ENCODE measurements at places on chromosomes 12 and 14.

DNA sequence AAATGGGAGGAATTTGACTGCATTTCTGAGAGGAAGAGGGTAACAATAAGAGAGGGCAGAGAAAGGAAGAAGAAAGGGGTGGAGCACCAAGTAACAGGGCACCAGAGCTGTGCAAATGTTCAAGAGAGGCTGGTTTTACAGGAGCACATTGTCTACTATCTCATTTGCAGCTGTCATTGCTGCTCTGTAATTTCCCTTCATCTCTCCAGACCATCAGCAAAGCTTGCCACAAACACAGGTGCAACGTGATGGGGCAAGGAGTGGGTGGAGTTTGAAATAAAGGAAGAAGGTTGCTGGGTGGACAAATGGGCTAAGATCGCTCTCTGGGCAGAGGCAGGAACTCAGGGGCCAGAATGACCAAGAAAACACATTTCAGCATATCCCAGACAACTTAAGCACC is 47.9 kb upstream of the PLEKHG6 start:
- peak; percentile 46 for DNase-seq

DNA sequence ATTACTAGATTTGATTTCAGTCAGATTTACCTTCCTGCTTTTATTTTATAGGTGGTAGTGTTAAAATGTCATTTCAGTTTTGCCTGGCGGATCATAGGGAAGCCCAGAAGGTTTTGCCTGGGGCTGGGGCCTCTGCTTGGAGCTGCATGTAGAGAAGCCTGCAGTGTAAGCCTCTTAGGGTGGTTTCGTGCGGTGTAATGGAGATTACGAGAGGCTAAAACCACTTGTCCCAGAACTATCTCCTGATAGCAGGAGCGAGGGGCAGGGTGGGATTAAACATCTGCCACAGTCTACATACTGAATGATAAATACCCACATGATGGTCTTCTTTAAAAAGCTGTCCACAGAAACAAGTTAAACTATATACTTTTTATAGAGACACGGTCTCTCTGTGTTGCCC is 35.0 kb upstream of the DICER1 start:
- DNase-seq = no peak

DNA sequence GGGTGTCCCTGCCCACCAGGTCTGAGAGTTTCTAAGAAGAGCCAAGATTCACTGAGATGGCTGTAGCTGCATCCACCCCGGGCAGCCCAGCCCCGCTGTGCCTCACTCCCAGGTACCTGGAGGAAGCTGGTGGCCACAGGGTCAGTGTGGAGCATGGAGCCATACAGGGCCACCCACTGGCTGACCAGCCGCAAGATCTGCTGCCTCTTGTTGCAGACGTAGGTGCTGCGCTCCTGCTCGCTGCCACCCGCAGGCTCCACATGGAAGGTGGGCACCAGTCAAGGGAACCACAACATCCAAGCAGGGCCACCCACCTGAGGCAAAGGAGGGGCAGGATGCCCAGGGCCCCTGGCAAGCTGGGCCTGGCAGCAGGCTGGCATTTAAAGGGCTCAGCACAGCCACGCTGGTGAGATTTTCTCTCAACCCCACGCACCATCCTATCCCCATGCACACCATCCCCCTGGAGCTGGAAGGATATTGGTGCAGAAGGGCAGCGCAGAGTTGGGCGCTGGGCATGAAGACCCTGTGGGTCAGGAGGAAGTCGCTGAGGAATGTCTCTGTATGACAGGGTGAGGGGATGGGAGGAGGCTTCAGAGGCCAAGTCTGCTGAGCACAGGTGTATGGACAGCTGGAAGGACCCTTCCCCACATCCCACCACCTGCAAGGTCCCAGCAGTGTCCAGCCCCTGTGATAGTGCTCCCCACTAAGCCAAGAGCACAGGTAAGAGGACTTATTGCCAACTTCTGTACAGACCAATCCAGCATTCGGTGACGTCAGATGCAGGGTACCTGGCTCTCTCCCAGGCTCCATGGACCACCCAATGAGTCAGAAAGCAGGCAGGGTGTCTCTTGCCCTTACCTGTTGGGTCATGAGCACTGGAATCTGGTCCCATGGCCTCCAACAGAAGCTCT is 10.8 kb downstream of the RAPGEF3 start:
- DNase-seq = no peak

GRCh38 chr12:470133-470532 is 10.4 kb downstream of the B4GALNT3 start:
- DNase-seq = no peak

- no peak for DNase-seq
Observed at GRCh38 chr14:36947362-36947761, 225.0 kb downstream of the SLC25A21 start.

DNA sequence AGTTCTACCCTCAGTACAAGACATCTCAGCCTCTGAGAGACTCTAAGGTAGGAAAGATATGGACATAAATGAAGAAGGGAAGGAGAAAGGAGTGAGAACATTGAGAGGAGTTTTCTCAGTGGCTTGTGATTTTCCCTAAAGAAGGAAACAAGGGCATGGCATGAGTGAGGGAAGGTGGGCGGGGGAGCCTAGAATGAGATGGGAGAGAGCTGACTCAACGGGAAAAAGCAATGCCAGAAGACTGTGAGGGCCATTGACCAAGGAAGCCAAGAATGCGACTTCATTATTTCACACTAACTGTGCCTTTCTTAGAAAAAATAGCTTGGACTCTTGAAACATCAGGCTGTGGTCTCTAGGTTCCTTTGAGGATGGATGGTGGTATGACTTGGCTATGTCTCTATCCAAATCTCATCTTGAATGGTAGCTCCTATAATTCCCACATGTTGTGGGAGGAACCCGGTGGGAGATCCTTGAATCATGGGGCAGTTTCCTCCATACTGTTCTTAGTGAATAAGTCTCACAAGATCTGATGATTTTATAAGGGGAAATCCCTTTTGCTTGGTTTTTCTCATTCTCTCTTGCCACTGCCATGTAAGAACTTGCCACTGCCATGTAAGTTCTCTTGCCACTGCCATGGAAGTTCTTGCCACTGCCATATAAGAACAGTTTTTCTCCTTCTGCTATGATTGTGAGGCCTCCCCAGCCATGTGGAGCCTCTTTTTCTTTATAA is 279.6 kb downstream of the NUAK1 start:
- DNase-seq = no peak

- DNase-seq = no peak
Observed at GRCh38 chr14:31745741-31746140, 184.5 kb downstream of the NUBPL start.

DNA sequence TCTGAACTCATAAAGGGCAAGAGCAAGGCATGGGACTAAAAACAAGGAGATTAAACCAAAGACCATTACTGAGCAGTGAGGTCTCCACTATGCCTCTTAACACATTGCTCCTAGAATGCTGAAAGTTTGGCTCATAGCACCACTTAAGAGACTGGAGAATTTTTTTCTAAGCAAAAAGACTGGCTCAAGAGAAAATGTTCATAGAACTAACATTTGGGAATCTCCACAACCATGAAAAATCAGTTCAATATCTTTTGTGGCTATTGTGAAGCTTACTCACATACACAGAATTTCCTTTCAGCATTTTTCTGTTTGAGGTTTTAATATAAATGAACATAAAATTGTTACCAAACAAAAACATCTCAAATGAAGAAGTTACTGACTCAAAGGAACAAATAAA is 255.8 kb downstream of the CCDC91 start:
- no peak for DNase-seq

Data from NCI-H510A treated with DMSO at 0.1 percent for 48 hours (cell line).